ENCODE measurements at places on chromosomes 3 and 15.

DNA sequence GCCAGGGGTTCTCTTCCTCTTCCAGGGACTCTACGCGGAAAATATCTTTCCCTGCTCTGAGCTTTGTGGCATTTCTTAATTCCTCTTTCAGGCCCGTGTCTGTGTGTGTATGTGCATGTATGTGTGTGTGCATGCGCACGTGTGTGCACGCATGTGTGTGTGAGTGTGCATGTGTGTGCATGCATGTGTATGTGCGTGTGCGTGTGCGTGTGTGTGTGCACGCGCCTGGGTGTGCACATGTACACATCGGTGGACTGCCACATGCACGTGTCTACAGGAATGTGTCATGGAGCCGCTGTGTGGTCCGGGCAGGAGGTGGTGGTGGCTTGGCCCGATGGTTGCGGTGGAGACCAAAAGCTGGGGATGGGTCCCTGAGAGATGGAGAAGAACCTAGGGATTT is 133.0 kb downstream of the FBLN2 start:
- no peak for DNase-seq

DNA sequence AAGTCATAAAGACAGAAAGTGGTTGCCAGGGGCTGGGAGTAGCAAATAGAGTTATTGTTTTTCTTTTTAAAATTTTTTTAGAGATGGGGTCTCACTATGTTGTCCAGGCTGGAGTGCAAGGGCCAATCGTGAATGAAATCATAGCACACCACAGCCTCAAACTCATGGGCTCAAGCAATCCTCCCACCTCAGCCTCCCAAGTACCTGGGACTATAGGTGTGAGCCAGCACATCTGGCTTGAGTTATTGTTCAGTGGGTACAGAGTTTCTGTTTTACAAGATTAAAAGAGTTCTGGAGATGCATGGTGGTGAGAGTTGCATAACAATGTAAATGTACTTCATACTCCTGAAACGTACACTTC is 23.6 kb downstream of the PFKFB4 start:
- DNase-seq = no peak

DNA sequence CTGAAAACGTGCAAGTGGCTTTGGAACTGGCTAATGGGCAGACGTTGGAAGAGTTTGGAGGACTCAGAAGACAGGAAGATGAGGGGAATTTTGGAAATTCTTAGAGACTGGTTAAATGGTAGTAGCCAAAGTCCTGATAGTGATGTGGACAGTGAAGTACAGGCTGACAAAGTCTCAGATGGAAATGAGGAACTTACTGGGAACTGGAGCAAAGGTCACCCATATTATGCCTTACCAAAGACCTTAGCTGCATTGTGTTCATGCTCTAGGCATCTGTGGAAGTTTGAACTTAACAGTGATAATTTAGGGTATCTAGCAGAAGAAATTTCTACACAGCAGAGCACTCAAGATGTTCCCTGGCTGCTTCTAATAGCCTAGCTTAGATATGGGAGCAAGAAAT is 28.6 kb upstream of the SERPINI2 start:
- DNase-seq = no peak

DNA sequence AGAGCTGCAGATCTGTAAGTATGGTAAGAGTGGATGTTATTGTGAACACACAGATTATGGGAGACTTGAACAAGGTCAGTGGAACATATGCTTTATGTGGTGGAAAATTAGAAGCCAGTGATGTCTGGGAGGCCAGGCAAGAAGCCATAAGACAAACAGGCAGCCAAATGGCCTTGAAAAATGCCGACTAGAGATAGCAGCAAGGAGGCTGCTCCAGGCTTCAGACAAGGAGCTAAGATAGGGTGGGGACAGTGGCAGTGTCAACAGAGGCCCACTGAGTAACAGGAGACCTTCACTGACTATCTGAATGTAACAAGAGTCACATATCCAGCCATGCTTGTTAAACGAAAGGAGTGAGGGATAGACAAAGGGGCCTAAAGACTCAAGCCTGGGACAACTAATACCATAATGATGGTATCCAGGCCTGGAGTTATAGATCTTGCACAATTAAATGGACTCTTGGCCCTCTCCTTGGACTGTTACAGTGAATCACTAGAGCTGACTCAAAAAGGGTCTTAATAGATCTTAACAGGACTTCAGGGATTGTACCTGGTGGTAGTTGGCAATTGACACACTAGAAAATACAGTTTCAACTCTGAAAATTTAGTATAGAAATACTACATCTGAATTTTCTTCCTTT is 50.6 kb downstream of the CFAP20DC start:
- DNase-seq = no peak

- DNase-seq = no peak
Observed at GRCh38 chr3:170572665-170573253, 13.1 kb downstream of the SLC7A14 start.

GRCh38 chr3:112498914-112499711 is at the start of gene BTLA:
BTLA (minus strand) TSS chr3:112499472; CDS start chr3:112499358, 114 bp downstream.
- DNase-seq = peak; percentile 35

DNA sequence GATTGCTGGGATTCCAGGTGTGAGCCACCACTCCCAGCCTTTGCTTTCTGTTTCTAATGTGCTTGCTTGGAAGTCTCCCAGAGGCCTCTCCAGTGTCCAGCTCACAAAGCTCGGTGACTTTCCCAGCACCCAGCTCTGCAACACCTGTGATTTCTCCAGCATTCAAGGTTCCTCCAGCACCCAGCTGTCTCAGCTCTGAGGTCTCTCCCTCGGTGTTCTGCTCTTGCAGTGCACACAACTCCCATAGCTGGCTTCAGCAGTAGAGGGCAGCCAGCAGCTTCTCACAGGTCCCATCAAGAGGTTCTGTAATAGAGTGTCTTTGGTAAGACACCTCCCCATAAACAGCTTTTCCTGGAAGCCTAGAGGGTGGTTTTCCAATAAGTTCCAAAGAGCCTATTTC is 75.1 kb downstream of the GRM7 start:
- DNase-seq = no peak

GRCh38 chr3:138227650-138228049 is 40.5 kb downstream of the ARMC8 start:
- DNase-seq = no peak

- no peak for DNase-seq
Observed at GRCh38 chr3:126314790-126315658, 42.2 kb downstream of the KLF15 start.

- peak; percentile 31 for DNase-seq
Observed at GRCh38 chr15:77160562-77161478, 89.9 kb upstream of the TSPAN3 start.

DNA sequence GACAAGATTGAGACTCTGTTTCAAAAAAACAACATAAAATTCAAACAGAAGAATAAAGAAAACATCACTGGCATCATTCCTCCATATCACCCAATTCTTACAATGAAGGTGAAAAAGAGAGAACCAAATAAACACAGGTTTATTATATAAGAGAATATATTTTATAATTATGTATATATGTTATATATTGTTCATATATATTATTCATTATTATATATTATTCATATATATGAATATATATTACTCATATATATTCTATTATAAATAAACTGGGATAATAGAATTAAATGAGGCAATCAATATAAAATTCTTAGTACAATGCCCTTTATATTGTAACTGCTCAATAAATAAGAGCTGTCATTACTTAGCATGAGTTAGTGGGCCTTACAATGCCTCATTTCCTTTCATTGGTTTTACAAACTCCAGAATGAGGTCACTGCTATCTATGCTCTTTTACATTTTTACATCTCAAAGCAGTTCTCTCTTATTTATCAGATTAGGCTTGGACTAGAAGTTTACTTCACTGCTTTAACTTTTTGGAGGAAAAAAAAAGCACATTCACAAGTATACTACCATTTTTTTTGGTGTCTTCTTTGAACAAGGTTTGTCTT is 135.5 kb upstream of the TTC14 start:
- no peak for DNase-seq

GRCh38 chr15:28030801-28031200 is 68.3 kb downstream of the OCA2 start:
- no peak for DNase-seq

GRCh38 chr3:58025837-58026569 is 17.8 kb downstream of the FLNB start:
- no peak for DNase-seq

DNA sequence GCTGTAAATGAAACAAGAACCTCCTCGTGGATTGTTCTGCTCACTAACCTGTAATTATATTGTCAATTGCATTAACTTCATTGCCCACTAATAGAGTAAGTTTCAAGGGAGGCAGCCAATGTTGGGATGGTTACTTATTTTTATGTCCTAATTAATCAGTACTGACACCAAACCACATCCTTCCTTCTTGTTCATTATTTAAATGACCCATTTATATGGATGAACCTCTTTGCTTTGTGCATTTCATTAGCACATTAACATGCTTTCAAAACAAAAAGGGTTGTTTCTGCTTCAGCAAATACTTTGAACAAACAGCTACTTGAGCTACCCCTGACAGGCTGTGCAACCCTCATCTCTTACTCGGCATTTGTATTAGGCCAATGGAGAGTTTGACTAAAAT is 374.2 kb downstream of the MECOM start:
- DNase-seq = no peak

- DNase-seq = no peak
Observed at GRCh38 chr3:106263546-106263945, 394.7 kb upstream of the CBLB start.

DNA sequence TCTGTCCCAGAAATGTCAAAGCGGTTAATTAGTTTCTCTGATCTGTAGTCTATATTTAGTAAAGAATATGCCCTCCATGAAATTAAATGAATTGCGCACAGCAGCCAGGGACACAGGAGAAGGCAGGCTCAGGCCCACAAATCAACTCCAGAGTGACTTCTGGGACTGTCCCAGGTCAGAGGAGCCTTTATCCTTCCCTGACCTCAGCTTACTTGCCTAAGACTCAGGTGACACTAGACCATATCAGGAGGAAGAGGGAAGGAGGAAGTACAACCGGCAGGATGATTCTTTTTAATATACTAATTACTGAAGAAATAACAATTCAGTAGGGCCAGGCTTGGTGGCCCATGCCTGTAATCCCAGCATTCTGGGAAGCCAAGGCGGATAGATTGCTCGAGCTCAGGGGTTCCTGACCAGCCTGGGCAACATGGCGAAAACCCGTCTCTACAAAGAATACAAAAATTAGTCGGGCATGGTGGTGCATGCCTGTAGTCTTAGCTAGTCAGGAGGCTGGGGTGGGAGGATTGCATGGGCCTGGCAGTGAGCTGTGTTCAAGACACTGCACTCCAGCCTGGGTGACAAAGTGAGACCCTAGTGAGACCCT is 1.8 kb upstream of the GPR15 start:
- DNase-seq = no peak

DNA sequence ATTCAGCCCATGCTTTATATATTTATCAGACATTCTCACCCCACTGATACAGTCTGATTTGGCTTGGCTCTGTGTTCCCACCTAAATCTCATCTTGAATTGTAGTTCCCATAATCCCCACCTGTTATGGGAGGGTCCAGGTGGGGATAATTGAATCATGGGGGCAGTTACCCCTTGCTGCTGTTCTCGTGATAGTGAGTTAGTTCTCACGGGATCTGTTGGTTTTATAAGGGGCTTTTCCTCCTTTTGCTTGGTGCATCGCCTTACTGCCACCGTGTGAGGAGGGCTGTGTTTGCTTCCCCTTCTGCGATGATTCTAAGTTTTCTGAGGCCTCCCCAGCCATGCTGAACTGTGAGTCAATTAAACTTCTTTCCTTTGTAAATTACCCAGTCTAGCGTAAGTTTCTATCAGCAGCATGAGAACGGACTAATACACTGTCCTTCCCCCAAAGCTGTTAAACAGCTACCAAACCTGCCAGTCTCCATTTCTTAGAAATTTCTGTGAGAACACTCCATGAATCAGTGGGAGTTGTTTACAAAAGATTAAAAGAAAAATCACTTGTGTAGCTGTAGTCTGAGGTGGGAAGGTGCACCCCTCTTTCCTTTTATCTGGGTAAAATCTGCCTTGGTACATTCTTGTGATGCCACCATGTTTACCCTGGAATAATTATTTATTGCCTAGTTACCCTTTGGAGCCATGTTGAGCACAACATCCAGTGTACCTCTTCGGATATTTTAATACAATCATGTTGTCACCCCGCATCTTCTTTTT is 160.5 kb downstream of the THSD4 start:
- no peak for DNase-seq
